ENCODE measurements at places on chromosomes 2 and 18. TPM values are rescaled to one million over a fixed set of nuclear protein-coding genes. Genes with fewer than 3 reads are reported as not detected.

GRCh38 chr2:22355816-22356433 is 1029.1 kb upstream of the KLHL29 start:
- DNase-seq = no peak

DNA sequence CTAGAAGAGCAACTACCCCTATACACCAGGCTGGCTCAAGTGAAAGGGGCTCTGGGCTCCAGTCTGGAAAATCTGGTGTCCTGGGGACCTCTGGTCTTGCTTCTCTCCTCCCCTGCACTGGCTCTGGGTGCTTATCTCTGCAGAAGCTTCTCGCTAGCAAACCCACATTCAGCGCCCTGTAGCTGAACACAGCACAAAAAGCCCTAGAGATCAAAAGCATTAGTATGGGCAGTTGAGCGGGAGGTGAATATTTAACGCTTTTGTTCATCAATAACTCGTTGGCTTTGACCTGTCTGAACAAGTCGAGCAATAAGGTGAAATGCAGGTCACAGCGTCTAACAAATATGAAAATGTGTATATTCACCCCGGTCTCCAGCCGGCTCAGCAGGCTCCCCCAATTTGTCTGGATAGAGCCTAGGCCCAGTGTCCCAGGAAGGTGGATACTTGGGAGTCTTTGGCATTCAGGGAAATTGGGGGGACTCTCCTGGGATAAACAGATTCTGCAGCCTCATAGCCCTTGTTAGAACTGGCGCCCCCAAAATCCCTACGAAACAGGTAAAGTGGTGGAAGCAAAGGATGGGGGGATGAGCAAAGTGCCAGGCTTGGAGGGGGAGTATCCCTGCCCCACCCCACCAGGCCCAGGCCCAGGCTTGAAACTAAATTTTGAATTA is 2.5 kb upstream of the HOXD4 start:
- DNase-seq = no peak

OLA1 gene
- 68.3 TPM for total RNA-seq

DNA sequence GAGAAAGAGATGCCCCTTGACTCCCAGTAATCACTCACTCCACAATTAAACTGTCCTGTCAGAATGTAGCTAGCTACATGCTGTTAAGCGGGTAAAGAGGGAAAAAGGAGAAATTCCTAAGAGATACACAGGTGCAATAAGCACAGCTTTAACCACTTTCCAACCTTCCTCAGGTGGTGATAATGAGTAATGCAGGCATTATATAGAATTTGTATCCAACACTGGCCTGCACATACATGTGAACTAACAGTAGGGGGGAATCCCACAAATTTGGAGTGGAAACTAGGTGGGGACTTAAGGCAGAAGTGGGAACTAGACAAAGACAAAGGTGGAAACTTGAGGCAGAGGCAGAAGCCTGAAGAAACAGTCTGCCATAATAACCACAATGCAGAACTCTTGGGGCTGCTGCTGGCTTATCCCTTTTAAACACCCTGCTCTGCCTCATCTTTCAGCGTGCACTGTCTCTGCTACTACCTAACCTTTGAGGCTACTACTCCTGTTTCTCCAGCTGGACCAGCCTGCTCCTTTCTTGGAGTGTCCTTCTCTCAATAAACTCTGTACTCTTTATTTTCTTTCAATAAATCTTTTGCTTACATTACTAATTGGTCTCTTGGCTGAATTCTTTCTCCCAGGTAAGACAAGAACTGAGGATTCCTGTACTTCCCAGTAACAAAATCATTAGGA is 259.7 kb downstream of the PDE11A start:
- DNase-seq = no peak

IL36A gene
- total RNA-seq = not detected

DNA sequence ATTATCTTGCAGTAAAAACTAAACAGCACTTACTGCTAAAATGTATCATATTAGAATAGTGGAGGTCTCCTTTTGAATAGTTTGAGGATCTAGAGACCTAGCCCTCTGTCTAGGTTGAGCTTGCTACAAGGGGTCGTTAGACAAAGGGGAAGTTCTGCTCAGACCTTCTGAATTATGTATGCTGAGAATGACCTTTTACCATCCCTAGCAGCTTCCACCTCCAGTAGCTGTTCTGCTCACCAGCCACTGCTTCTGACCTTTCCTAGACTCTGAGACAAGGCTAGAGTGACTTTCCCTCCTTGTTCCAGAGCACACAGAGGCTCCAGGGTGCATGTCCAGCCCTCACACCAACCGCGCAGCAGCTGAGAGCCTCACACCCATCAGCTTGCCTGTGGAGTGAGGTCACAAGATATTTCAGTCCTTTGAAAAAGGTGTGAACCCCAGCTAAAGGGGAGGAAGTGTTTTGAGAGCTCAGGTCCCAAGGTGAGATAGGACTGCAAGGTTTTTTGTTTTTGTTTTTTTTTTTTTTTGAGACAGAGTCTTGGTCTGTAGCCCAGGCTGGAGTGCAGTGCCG is 289.3 kb upstream of the TNP1 start:
- DNase-seq = no peak

IL1A gene
- 1.9 TPM for total RNA-seq

- DNase-seq = no peak
Observed at GRCh38 chr2:111219734-111220505, 99.2 kb downstream of the BCL2L11 start.

GREB1 gene
- total RNA-seq = 9.1 TPM

DNA sequence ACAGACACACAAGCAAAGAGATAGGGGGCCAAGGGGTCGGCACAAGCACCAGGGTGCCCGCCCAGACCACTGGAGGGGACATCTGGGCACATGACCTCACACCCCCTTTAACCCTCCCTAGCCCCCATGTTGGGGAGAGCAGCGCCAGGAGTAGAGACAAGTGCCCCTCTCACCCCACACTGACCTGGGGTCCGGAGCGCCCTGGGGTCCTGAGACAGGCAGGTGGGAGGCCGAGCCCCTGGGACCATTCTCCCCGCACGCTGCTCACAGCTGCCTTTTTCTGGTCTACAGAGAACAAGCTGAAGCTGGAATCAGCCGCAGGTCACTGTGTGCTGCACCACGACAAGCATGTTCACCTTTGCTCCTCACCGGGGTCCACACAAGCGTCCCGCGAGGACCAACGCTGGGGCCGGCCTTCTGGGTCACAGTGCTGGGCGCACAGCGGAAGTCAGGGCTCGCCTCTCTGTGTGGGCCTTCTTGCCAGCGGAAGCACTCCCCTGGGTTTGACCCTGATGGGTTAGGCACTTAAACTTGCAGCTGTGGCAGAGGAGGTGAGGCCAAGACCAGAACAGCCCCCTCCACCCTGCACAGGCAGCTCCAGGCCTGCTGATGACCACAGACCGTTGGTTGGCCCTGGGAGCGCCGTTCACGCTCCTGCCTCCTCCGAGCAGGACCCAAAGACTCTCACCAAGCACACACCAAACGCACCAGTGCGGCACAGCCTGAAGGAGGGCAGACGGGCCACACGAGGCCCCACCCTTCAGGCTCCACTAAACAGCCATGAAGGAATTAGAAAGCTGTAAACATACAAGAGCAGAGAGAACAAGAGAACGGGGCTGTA is 275.3 kb downstream of the EIPR1 start:
- DNase-seq = no peak

DNA sequence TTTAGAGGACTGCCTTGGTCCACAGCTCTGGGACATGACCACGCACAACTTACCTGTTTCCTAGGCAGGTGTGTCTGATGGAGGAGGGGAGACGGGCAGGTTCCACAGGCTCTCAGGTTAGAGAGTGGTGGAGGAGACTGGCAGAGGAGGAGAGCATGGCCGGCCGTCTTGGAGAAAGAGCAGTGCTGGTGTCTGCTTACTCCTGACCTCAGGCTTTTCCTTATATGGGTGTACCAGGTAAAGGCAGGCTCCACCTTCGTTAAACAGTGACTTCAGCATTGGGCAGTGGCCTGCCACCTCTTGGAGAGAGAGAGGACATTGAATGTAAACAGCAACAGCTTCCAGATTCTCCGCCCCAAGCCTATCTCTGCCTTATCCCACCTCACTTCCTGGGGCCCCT is at the start of gene CAPN13:
Gene CAPN13 (minus strand): TSS at position 198 of the 400 bp plus-strand sequence. CDS start 20,121 bp downstream, outside the sequence.
- no peak for DNase-seq

DNA sequence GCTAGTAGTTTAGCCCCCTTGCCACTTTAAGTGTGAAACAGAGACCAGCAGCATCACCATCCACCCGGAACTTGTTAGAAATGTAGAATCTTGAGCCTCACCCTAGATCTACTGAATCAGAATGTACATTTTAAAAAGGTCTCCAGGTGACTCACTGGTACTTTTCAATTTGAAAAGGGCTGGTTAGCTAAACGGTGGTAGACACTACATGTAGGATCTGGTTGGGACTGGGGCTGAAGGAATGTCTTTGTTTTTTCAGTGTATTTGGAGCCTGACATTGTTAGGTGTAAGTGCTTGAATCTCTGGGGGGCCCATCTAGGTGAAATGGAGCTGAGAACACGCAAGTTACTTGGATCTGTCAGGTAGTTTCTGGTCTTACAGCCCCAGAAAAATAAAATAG is 44.0 kb upstream of the XPO1 start:
- no peak for DNase-seq

PAX3 gene
- 3.3 TPM for total RNA-seq

TMEM169 gene
- 0.85 TPM for total RNA-seq

TMEM163 gene
- 1.6 TPM for total RNA-seq

ZSWIM2 gene
- total RNA-seq = 0.21 TPM

DNA sequence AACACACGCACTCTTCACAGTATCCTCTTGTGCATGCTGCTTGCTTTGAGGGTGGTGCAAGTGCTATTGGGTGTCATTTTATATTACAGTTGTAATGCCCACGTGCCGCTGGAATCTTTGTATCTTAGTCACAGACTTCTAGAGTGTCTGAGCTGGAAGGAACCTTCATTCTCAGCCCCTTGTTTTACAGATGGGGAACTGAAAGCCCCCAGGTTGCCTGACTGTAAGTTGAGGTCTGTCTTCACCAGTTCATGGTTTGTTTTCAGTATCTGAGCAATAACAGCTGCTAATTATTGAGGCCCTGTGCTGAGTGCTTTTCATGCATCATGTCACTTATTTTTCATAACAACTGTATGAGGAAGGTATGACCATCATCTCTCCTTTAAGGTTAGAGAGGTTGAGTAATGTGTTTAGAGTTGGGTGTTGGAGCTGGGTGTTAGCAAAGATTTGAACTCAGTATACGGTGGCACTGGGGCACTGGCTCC is 77.0 kb downstream of the PRKCE start:
- DNase-seq = no peak

DNA sequence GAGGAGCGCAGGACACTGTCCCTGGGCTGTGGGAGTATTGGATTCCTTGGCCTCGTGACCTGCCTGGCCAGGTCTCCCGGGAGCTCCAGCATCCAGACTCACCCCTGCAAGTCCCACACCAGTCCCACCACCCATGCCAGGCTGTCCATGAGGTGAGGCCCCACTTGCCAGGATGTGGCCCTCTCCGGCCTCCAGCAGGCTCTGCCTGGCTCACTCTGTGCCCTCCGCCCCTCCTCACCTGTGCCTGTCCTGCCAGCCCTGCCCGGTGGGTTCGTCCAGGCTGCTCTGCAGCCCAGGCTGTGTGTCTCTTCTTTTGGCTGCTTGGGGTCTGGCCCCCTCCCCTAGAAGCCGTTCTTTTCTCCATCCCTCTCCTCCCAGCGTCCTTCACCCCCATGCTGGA is 436.8 kb upstream of the MYT1L start:
- no peak for DNase-seq

DNA sequence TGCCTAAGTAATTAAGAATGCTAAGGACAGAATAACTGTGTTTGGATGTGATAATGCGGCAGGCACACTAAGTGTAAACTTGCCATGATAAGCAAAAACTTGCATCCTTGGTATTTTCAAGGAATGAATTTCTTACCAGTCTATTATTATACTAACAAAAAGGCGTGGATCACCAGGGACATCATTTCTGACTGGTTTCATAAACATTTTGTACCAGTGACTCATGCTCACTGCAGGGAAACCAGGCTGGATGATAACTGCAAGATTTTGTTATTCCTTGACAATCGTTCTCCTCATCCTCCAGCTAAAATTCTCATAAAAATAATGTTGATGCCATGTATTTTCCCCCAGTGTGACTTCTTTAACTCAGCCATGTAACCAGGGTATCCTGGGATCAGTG is 289.5 kb downstream of the CDCA7 start:
- no peak for DNase-seq

- no peak for DNase-seq
Observed at GRCh38 chr2:106956416-106956815, 70.4 kb upstream of the ST6GAL2 start.

NHEJ1 gene
- total RNA-seq = 13.3 TPM
